ENCODE measurements at places on chromosomes 7 and 10. TPM values are rescaled to one million over a fixed set of nuclear protein-coding genes. Genes with fewer than 3 reads are reported as not detected.

Gene WIPF3
- total RNA-seq = 0.10 TPM

- no peak for DNase-seq
Observed at GRCh38 chr10:75395932-75396630, 5.5 kb downstream of the ZNF503 start.

DNA sequence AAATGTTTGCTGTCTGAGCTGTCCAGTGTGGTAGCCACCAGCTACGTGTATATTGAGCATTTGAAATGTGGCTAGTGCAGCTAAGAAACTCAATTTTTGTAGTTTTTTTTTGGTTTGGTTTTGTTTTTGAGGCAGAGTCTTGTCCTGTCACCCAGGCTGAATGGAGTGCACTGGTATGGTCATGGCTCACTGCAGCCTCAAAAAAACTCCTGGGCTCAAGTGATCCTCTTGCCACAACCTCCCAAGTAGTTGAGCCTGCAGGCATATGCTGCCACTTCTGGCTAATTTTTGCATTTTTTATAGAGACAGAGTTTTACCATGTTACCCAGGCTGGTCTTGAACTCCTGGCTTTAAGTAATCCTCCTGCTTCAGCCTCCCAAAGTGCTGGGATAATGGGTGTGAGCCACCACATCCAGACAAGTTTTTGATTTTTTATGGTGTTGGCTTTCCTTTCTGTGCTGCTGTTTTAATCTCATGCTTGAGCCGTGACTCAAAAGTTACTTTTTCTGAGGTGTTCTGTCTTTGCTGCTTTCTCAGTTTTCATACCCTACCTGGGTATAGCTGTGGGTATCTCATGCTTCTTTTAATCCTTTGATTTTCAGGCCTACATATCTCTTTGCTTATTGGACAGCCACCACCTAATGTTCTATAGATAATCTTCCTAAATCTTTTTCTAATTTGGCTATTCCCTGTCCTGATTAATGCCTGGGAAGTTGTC, 16.0 kb downstream of the WAC start:
- DNase-seq = no peak

Gene AGR3
- total RNA-seq = 17.9 TPM

Gene OR2A1
- total RNA-seq = not detected

GRCh38 chr10:79241990-79242619, 105.2 kb upstream of the PPIF start:
- no peak for DNase-seq

Gene GSTO2
- 31.8 TPM for total RNA-seq

DNA sequence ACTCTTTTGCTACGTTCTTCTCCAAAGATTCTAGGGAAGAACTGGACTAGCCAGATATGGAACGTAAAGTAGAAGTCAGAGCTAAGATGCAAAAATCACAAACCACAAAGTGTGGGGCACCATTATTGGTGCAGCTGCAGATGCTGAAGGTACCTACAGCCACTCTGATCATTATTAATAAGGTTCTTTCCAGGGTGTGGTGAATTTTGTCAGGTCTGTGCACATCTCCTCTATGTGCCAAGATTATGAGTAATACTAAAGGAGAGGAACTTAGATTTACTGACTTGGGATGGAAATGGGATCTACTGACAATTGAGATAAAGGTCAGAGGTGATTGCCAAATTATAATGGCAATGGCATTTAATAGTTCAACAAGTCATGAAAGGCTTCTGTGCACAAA, 148.2 kb downstream of the RAPGEF5 start:
- no peak for DNase-seq

DNA sequence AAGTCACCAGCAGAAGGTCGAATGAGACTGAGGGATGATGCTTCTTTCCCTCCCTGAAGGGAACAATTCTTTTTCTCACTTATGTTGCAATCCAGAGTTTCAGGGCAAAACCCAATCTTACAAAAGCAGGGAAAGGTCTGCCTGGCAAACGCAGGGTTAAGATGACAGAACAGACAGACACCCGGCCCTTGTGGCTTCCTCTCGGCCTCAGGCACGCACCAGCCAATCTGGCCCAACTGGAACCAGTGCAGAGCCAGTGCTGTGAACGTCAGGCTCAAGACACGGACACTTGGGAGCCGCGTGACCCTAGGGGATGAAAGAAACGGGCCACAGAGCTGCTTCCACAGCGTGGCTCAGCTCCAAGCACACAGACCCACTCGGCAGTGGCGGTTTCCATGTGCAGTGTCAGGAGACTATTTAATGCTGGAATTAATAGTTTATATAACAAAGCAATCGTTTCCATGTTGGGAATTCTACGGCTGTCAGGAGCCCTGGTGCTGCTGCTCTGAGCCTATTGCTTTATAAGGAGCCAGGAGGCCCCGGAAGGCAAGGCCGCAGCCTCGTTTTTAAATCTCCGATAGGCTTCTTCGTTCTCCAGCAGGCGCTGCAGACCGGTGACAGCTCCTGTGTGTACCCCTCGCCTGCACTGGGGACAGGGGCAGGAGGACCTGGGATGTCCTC, 198.4 kb downstream of the DIP2C start:
- DNase-seq = no peak

- no peak for DNase-seq
Observed at GRCh38 chr7:66505009-66505408, 123.7 kb upstream of the KCTD7 start.

Gene NYAP1
- 0.03 TPM for total RNA-seq

Gene CHST3
- total RNA-seq = 14.1 TPM

DNA sequence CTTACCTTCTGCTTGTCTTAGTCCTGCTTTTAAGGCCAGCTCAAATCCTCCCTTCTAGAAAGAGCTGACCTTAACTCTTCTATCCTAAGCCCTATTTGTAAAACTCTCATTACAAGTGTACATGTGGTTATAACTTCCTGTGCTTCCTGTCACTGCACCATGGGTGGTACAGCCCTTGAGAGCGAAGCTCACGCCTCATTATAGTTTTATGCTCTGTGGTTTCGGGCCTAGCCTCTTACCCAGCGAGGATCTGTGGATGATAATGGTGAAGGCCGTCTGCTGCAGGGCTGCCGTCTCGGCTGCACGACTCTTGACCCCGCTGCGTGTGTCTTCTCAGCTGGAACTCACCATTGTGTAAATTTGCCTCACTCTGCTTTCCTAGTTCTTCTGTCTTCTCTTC, 74.6 kb downstream of the CUL1 start:
- DNase-seq = no peak

DNA sequence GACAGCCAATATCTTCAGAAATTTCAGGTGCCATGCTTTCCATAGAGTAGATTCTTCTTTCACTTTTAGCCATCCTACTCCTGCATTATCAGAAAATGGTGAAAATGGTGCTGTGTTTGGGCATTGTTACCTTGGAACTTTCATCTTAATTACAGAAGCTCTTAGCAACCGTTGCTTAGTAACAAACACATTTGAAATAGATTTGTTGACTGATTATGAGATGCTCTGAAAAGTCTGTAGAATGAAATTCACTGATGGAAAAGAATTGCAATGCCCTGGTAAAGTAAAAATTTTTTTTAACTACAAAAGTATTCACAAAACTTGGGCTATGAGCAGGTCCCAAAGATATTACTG, 249.3 kb upstream of the NEBL start:
- DNase-seq = no peak

- no peak for DNase-seq
Observed at GRCh38 chr7:84548366-84549365, 354.1 kb upstream of the SEMA3A start.

- no peak for DNase-seq
Observed at GRCh38 chr10:74856940-74857339, 30.5 kb downstream of the KAT6B start.

GRCh38 chr7:74372511-74373111, 81.1 kb upstream of the GTF2IRD1 start:
- DNase-seq = no peak

Gene UNC5B
- 0.51 TPM for total RNA-seq

Measured in HT-29 (cell line).